ENCODE measurements at places on chromosomes 5 and 9. TPM values are rescaled to one million over a fixed set of nuclear protein-coding genes. Genes with fewer than 3 reads are reported as not detected.

HEMGN gene
- total RNA-seq, result 0.08 TPM

DMGDH gene
- 1.5 TPM for total RNA-seq

CAVIN4 gene
- 311 TPM for total RNA-seq

RGS7BP gene
- not detected for total RNA-seq

PTGR1 gene
- 72.9 TPM for total RNA-seq

TNFSF8 gene
- total RNA-seq, result not detected

BTNL3 gene
- 0.21 TPM for total RNA-seq

IFNA13 gene
- not detected for total RNA-seq

ADAMTSL2 gene
- total RNA-seq, result 8.1 TPM

CD274 gene
- total RNA-seq, result 0.78 TPM

LHFPL2 gene
- total RNA-seq, result 35.4 TPM

TMEM245 gene
- total RNA-seq, result 60.3 TPM

SARDH gene
- total RNA-seq, result 70.3 TPM

GABBR2 gene
- total RNA-seq, result 0.52 TPM

CSNK1G3 gene
- 38.9 TPM for total RNA-seq

SLC34A3 gene
- 0.62 TPM for total RNA-seq

PKD2L2 gene
- total RNA-seq, result not detected

SLC36A2 gene
- total RNA-seq, result not detected

CDC25C gene
- total RNA-seq, result 0.16 TPM

ENC1 gene
- 21.1 TPM for total RNA-seq

NR2F1-AS1 gene
- total RNA-seq, result 3.2 TPM

ANKRD18B gene
- 11.7 TPM for total RNA-seq

TMEM171 gene
- total RNA-seq, result 22.6 TPM

NME5 gene
- 0.62 TPM for total RNA-seq

GTF3C5 gene
- total RNA-seq, result 50.6 TPM

HAVCR1 gene
- not detected for total RNA-seq

WWC1 gene
- total RNA-seq, result not detected
